ENCODE measurements at places on chromosomes 16 and 17.

DNA sequence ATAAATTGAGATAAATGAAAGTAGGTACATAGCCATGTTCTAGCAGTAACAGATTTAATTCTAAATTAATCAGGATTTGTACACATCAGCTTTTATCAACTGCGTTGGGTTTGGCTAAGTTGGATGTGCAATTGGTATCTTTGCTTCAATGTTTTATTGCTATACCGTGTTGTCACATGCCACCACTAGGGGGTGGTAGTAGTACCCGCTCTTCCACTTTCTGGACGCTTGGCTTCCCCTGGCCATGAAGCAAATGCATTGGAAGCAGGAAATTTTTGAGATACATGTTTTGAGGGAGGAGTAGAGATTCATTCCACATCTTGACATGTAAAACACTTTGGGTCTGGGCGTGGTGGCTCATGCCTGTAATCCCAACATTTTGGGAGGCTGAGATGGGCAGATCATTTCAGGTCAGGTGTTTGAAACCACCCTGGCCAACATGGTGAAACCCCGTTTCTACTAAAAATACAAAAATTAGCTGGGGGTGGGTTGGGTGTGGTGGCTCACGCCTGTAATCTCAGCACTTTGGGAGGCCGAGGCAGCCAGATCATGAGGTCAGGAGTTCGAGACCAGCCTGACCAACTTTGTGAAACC lies 58.6 kb downstream of the EMP2 start:
- no peak for DNase-seq
- H3K4me1 ChIP-seq: peaks cover 12% of the 10 kb centered on the region
- H3K27ac ChIP-seq: no peak overlapping the region
- no peak overlapping the region for H3K4me3 ChIP-seq

- H3K36me3 ChIP-seq: peaks cover 4% of the 10 kb centered on the region
- H3K27me3 ChIP-seq: no peaks in the 10 kb centered on the region
- no peak overlapping the region for H3K4me3 ChIP-seq
- peaks cover 13% of the 10 kb centered on the region for H3K4me1 ChIP-seq
Measured at GRCh38 chr16:67449336-67449735, 18.4 kb downstream of the HSD11B2 start.

DNA sequence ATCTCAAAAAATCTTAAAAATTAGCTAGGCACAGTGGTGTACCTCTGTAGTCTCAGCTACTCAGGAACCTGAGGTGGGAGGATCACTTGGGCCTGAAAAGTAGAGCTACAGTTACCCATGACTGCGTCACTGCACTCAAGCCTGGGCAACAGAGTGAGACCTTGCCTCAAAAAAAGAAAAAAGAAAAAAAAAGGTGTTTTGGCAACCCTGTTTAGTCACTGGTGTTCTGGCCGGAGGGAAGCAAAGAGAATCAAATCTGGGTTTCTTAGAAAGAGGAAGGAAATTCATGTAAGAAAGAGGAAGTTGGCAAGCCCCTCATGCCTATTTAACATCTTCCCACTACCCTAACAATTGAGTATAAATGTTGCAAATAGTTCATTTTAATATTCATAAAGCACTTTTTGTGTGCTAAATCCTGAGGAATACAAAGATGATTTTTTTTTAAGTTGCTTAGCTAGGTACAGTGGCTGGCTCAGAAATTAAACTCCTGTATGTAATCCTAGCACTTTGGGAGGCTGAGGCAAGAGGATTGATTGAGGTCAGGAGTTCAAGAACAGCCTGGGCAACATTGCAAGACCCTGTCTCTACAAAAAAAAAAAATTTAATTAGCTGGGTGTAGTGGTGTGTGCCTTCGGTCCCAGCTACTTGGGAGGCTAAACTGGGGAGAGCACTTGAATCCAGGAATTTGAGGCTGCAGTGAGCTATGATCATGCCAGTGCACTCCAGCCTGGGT lies 6.5 kb upstream of the USP32 start:
- H3K4me1 ChIP-seq: peaks cover 4% of the 10 kb centered on the region
- H3K36me3 ChIP-seq: no peaks in the 10 kb centered on the region
- no peak for DNase-seq
- no peaks in the 10 kb centered on the region for H3K27me3 ChIP-seq

- no peak overlapping the region for H3K27ac ChIP-seq
- H3K4me1 ChIP-seq: peaks cover 2% of the 10 kb centered on the region
- H3K4me3 ChIP-seq: no peak overlapping the region
- no peaks in the 10 kb centered on the region for H3K27me3 ChIP-seq
Measured at GRCh38 chr17:29633886-29634285, 11.2 kb upstream of the CORO6 start.

DNA sequence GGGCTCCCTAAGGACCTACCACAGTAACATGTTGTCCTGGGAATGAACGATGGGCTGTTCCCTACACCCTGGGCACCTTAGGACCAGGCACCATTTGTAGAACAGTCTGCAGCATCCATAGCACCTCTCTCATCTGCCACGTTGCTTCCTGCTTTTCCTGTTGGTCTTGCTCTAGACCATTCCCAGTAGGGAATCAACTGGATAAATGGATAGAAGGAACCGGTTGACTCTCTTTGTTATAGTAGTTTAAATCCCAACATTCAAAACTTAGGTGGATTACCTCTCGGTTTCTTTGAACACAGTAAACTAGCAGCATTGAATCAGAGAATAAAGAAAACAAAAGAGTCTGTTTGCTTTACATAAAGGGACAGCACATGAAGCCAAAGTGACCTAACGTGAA lies 159.1 kb downstream of the HS3ST3B1 start:
- peaks cover 24% of the 10 kb centered on the region for H3K4me1 ChIP-seq
- no peaks in the 10 kb centered on the region for H3K27me3 ChIP-seq
- H3K27ac ChIP-seq: no peak overlapping the region
- no peaks in the 10 kb centered on the region for H3K36me3 ChIP-seq

DNA sequence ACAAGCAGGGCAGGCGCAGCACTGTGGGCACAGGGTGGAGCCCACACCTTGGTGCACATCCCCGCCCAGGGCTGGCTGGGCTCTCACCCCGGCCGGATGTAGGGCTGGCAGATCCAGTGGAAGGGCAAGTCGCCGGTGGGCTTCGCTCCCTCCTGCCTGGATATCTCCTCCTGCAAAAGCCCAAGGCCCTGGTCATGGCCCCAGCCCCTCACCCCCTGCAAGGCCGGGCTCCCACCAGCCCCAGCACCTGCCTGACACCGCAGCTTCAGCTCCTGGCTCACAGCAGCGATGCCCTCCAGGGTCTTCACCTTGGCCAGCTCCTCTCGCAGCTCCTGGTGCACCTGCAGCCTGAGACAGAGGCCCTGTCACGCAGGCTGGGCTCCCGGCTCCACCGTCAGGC lies 5.0 kb downstream of the DUS1L start:
- peaks cover 58% of the 10 kb centered on the region for H3K36me3 ChIP-seq
- no peak overlapping the region for H3K4me3 ChIP-seq
- H3K4me1 ChIP-seq: peaks cover 28% of the 10 kb centered on the region
- H3K27me3 ChIP-seq: no peaks in the 10 kb centered on the region
- no peak overlapping the region for H3K27ac ChIP-seq

GRCh38 chr16:85853547-85854545 lies 45.1 kb upstream of the IRF8 start:
- no peaks in the 10 kb centered on the region for H3K36me3 ChIP-seq
- H3K4me3 ChIP-seq: no peak overlapping the region
- DNase-seq: no peak
- H3K27me3 ChIP-seq: no peaks in the 10 kb centered on the region
- H3K4me1 ChIP-seq: no peaks in the 10 kb centered on the region

DNA sequence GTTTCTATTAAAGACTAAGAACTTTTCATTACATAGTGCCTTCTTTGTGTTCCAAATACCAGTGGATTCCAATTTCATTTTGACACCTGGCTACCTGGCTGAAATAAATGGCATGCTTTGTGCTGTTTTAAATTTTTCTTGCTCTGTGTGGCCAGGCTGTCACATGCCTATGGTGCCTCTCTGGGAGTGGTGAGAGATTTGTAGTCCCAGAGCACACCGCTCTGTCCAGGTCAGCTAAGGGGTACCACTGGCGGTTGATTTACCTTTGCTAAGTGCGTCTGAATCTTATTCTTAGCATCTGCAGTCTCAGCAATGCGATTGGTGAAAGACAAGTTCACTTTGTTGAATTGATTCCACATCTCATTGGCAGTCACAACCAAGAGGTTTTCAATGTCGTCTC lies 29.4 kb downstream of the TEKT3 start:
- H3K36me3 ChIP-seq: no peaks in the 10 kb centered on the region
- H3K27me3 ChIP-seq: no peaks in the 10 kb centered on the region

GRCh38 chr17:74215342-74215727 lies 2.0 kb downstream of the TTYH2 start:
- peaks cover 14% of the 10 kb centered on the region for H3K27me3 ChIP-seq
- H3K4me1 ChIP-seq: peaks cover 33% of the 10 kb centered on the region
- no peak overlapping the region for H3K4me3 ChIP-seq
- H3K27ac ChIP-seq: no peak overlapping the region

- no peak overlapping the region for H3K4me3 ChIP-seq
- peak overlapping the region; percentile 36 for H3K27ac ChIP-seq
- H3K36me3 ChIP-seq: no peaks in the 10 kb centered on the region
- peaks cover 41% of the 10 kb centered on the region for H3K4me1 ChIP-seq
Measured at GRCh38 chr16:66360624-66361324, 5.7 kb upstream of the CDH5 start.

- H3K27me3 ChIP-seq: no peaks in the 10 kb centered on the region
- H3K27ac ChIP-seq: no peak overlapping the region
- no peaks in the 10 kb centered on the region for H3K4me1 ChIP-seq
Measured at GRCh38 chr16:14963281-14964173, 11.3 kb upstream of the PDXDC1 start.

DNA sequence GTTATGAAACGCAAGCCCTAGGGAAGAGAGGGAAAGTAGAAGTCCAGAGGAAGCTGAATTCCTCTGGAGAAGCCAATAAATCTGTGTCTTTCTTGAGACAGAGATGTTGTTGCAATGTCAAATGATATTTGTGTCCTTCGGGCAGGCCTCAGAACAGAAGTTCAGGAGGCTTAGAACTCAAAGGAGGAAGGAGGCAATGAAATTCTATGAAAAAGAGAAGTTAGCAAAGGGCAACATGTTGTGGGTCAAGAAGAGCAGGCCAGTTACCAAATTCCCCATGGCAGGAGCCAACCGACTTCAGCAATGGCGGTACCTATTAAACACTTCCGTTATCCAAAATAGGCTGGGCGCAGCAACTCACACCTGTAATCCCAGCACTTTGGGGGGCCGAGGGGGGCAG lies 109.0 kb upstream of the DHX40 start:
- H3K4me1 ChIP-seq: no peaks in the 10 kb centered on the region
- no peak overlapping the region for H3K4me3 ChIP-seq
- no peak overlapping the region for H3K27ac ChIP-seq
- H3K27me3 ChIP-seq: no peaks in the 10 kb centered on the region

- H3K4me1 ChIP-seq: peaks cover 7% of the 10 kb centered on the region
- no peak for DNase-seq
- no peaks in the 10 kb centered on the region for H3K27me3 ChIP-seq
Measured at GRCh38 chr16:12819126-12820117, 15.7 kb upstream of the CPPED1 start.

DNA sequence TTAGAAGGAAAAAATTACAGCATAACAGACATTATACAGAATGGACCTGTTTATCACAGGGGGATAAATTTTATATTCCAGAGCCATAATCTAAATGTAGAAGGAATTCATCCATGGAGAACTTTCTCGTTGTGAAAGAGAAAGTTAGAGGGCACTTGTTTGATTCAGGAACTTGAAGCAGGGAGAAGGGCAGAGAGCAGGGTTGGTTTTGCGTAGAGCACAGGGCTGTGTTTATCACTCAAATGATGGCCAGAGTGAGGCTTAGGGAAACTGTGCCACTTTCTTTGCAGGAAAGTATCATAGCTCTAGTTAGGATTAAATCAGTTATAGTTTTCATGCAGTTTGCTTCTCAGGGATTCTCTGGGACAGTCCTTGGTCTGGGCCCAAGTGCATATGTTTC lies 29.1 kb upstream of the MED13 start:
- peaks cover 10% of the 10 kb centered on the region for H3K4me1 ChIP-seq
- peak overlapping the region; percentile 6 for H3K27ac ChIP-seq
- no peaks in the 10 kb centered on the region for H3K36me3 ChIP-seq
- no peak overlapping the region for H3K4me3 ChIP-seq
- DNase-seq: no peak

DNA sequence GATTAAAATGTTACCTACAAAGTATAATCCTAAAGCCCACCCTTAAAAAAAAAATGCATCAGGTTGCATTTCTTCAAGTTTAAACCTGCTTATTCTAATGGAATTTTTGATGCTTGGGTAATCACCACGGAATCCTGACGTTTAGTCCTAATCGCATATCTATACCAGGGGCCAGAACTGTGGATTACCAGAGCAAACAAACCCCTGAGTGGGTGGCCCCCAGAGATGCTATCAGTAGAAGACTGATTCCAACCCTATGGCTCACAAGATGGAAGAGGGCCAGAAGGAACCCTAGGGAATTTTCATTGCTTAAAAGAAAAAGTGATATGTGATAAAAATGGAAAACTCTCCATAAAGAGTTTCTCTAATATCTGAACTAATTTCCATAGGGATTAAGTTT lies 152.2 kb upstream of the NOG start:
- H3K27ac ChIP-seq: no peak overlapping the region
- H3K36me3 ChIP-seq: no peaks in the 10 kb centered on the region
- no peak overlapping the region for H3K4me3 ChIP-seq

- no peaks in the 10 kb centered on the region for H3K27me3 ChIP-seq
- no peak for DNase-seq
- H3K4me3 ChIP-seq: no peak overlapping the region
- H3K36me3 ChIP-seq: peaks cover 92% of the 10 kb centered on the region
- H3K4me1 ChIP-seq: peaks cover 42% of the 10 kb centered on the region
- H3K27ac ChIP-seq: peak overlapping the region; percentile 51
Measured at GRCh38 chr16:16071631-16072244, 122.3 kb downstream of the ABCC1 start.

GRCh38 chr17:3502466-3502865 lies 26.7 kb downstream of the ASPA start:
- H3K27me3 ChIP-seq: no peaks in the 10 kb centered on the region
- no peaks in the 10 kb centered on the region for H3K4me1 ChIP-seq
- no peak overlapping the region for H3K27ac ChIP-seq

DNA sequence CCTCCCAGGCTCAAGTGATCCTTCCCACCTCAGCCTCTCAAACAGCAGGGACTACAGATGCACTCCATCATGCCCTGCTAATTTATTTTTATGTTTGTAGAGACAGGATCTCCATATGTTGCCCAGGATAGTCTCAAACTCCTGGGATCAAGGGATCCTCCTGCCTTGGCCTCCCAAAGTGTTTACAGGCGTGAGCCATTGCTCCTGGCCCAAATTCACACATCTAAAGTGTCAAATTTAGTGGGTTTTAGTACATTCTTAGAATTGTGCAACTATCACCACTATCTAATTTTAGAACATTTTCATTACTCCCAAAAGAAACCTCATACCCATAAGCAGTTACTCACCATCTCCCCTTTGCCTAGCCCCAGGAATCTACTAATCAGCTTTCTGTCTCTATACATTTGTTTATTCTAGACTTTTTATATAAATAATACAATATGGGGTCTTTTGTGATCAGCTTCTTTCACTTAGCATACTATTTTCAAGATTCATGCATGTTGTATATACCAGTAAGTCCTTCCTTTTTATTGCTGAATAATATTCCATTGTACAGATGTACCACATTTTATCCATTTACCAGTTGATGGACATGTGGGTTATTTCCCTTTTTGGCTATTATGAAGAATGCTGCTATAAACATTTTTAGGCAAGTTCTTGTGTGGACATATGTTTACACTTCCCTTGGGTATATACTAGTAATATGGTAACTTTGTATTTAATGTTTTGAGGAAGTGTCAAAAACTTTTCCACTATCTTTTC lies 25.1 kb upstream of the ITGA2B start:
- no peaks in the 10 kb centered on the region for H3K27me3 ChIP-seq
- no peak for DNase-seq
- H3K4me3 ChIP-seq: no peak overlapping the region
- H3K27ac ChIP-seq: no peak overlapping the region

- H3K27ac ChIP-seq: no peak within 1 kb of the TSS
- H3K4me3 ChIP-seq: no peak within 1 kb of the TSS
- H3K36me3 ChIP-seq: peaks cover 2% of the 10 kb centered on the region
- H3K4me1 ChIP-seq: peaks cover 18% of the 10 kb centered on the region
- DNase-seq: no peak
Measured at GRCh38 chr16:283033-283805, at the start of gene PDIA2. Gene PDIA2, plus strand, starts transcription at chr16:283164. Its CDS starts 6 bp downstream, at chr16:283170.

Measured in esophagus squamous epithelium (tissue), 5 donors.